Peyer's patch (tissue), 4 donors: ENCODE measurements at places on chromosomes 11 and 22. TPM values are rescaled to one million over a fixed set of nuclear protein-coding genes. Genes with fewer than 3 reads are reported as not detected.

GLYATL1 gene
- total RNA-seq, result not detected

CASP5 gene
- 27.5 TPM for total RNA-seq

RTN4RL2 gene
- total RNA-seq, result 1.2 TPM

CYB561A3 gene
- 80.0 TPM for total RNA-seq

DDI1 gene
- total RNA-seq, result not detected

TRIM49D2 gene
- total RNA-seq, result not detected

MS4A4E gene
- total RNA-seq, result 11.6 TPM

ELMOD1 gene
- total RNA-seq, result not detected

LIF gene
- 7.4 TPM for total RNA-seq

CDON gene
- total RNA-seq, result 5.0 TPM

KCNJ11 gene
- 6.0 TPM for total RNA-seq

LMO2 gene
- total RNA-seq, result 5.1 TPM

DDX25 gene
- total RNA-seq, result not detected

MRPL11 gene
- 33.0 TPM for total RNA-seq

OR2D2 gene
- not detected for total RNA-seq

P2RX6 gene
- not detected for total RNA-seq

KCNQ1 gene
- total RNA-seq, result 66.4 TPM

OR52H1 gene
- total RNA-seq, result not detected

SVIP gene
- 9.5 TPM for total RNA-seq

GRCh38 chr11:35260342-35260985 is 121.5 kb downstream of the CD44 start:
- DNase-seq, result no peak

DNA sequence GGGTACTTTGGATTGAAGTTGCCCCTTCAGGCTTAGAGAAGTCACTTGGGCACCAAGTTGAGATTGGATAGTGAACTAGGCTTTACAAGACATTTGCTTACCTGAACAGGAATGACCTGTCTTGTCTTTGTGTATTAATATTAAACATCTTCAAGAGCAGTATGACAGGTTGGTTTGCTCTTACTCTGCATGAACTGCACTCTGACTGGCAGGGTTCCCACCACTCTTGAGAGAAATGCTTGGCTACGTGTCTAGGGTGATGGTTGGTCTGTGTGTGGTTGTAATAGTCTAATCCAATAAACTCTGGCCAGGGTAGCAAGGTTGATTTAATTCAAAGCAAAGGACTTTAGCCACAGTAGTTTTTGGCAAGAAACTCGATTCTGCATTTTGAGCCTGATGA is 20.1 kb upstream of the SPTBN2 start:
- DNase-seq, result no peak

- DNase-seq, result no peak
These were observed 9.0 kb downstream of the FAM118A start for GRCh38 chr22:45318558-45319323.

- DNase-seq, result no peak
These were observed 3.6 kb downstream of the HPS4 start for GRCh38 chr22:26479792-26480610.

GRCh38 chr11:8138526-8138925 is 30.3 kb downstream of the RIC3 start:
- DNase-seq, result no peak

GRCh38 chr11:842370-843002 is at the start of the genes POLR2L and TSPAN4:
Gene POLR2L (minus strand): TSS chr11:842529. CDS start chr11:842508, 21 bp downstream.
Gene TSPAN4 (plus strand): TSS chr11:842852. CDS start chr11:850305, 7,453 bp downstream.
- DNase-seq, result peak; percentile 94

GRCh38 chr11:133937468-133937867 is 19.3 kb downstream of the IGSF9B start:
- no peak for DNase-seq

GRCh38 chr22:37018815-37019308 is 385 bp downstream of the TST start:
- peak; percentile 80 for DNase-seq

DNA sequence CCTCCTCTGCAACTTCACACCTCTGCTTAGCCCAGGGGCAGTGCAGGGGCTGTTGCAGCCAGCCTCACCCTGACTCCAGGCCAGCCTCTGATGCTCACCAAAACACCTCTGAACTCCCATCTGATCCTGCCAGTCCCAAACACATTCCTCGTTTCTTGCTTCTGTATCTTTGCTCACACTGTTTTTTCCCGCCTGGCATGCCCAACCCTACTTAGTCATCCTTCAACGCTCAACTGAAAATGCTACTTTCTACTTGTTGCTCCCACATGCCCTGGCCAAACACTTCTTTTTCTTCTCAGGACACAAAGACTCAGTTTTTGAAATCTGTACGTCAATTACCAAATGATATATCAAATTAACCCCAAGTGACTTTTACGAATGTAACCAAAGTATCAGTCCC is 140.8 kb upstream of the ZBED5 start:
- no peak for DNase-seq

- no peak for DNase-seq
These were observed 503.2 kb upstream of the B3GAT1 start for GRCh38 chr11:134915212-134915611.

DNA sequence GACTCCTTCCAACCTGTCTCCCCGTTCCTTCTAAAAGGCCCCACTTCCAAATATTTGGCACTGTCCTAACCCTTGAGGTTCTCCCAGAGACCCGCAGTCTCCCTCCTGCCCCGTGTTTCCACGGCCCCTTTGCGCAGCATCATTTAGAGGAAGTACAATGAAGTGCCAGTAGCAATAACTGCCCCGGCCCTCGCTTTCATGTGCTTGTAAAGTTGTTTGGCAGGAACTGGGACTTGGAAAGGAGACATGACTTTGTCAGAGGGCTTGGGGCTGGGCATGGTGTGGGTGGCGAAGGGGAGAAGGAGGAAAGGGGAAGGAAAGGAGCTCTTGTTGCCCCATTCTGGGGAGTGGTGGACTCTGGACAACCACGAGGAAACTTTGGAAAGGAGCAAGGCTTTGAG is 2.6 kb downstream of the CD44 start:
- peak; percentile 64 for DNase-seq

DNA sequence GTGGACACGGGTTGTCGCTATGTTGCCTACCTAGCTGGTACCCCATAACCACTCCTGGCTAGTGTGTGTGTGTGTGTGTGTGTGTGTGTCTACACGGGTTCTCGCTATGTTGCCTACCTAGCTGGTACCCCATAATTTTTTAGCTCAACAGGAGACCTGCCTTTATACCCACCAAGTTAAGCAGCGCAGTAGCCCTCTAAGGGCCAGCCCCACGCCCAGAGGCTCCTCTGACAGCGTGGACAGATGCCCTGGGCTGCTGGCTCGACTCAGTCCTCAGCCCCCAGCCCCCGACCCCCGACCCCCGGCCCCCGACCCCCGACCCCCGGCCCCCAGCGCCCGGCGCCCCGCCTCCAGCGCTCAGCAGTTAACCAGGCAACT is 351 bp upstream of the AKIP1 start:
- DNase-seq, result no peak

GRCh38 chr11:660681-661444 is 23.8 kb downstream of the DRD4 start:
- no peak for DNase-seq

- DNase-seq, result no peak
These were observed 86.0 kb upstream of the IZUMO1R start for GRCh38 chr11:94218372-94218771.

- no peak for DNase-seq
These were observed 6.4 kb downstream of the CDCA5 start for GRCh38 chr11:65077451-65077850.

GRCh38 chr11:123454060-123454651 is 24.1 kb downstream of the GRAMD1B start:
- peak; percentile 58 for DNase-seq

- DNase-seq, result no peak
These were observed 1.0 kb downstream of the LYVE1 start for GRCh38 chr11:10567446-10567845.

DNA sequence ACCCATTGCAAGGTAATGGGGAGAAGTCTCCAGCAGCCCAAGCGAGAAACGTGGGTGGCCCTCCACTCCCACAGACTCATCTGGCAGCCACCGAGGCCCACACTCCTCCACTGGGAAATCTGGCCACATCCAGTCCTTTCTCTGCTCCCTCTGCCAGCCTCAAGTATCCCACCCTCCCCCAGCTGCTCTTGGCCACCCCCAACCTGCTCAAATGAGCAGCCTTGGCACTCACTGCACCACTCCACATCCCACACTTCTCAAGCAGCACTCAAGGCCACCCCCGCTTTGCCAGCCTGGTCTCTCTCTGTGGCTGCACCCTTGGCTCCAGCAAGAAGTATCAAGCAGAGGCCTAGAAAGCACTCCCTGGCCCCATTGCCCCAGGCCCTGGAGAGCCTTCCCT is 28.2 kb downstream of the SLC22A12 start:
- no peak for DNase-seq

- DNase-seq, result no peak
These were observed 4.8 kb downstream of the CLCF1 start for GRCh38 chr11:67368621-67369020.

GRCh38 chr11:126607776-126608541 is 252.5 kb downstream of the ST3GAL4 start:
- DNase-seq, result no peak

DNA sequence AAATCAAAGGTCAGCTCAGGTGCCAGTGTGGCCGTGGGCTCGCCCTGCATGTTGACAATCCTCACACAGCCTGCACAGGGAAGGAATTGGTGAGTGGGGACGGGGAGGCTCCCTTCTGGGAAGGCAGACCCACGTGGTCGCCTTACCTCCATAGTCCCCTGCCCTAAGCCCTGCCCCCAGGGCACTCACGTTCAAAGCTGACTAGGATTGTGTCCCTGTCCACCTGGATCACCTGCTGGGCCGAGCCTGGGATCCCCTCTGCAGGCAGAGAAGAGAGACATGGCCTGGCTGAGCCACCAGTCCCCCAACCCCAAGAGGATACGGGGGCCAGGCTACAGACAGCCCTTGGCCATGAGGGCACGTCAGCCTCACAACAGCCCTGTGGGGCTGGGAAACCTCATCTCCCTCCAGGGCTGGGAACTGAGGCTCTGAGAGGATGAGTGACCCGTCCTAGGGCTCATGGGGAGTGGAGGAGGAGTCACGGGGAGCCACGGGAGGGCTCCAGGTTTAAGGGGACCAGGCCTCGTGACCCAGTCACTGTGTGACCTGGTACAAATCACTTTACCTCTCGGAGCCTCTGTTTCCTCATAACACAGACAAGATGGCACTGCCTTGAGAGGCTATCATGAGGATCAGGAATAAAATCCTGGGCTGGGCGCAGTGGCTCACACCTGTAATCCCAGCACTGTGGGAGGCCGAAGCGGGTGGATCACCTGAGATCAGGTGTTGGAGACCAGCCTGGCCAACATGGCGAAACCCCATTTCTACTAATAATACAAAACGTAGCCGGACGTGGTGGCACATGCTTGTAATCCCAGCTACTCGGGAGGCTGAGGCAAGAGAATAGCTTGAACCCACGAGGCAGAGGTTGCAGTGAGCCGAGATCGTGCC is 12.1 kb upstream of the SF1 start:
- DNase-seq, result no peak

GRCh38 chr11:65781962-65782815 is 1.4 kb upstream of the AP5B1 start:
- peak; percentile 48 for DNase-seq

DNA sequence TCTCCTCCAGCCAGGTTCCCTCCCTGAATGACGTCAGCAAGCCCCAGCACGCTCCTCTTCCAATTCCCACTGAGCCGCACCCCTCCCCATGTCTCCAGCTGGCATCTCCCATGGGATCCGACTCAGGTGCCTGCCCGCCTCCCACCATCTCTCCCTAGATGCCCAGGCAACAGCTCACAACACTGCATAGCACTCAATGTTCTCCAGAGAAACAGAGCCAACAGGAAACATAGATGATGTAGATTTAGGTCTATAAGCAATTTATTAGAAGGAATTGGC is 532.3 kb downstream of the BRD1 start:
- no peak for DNase-seq

DNA sequence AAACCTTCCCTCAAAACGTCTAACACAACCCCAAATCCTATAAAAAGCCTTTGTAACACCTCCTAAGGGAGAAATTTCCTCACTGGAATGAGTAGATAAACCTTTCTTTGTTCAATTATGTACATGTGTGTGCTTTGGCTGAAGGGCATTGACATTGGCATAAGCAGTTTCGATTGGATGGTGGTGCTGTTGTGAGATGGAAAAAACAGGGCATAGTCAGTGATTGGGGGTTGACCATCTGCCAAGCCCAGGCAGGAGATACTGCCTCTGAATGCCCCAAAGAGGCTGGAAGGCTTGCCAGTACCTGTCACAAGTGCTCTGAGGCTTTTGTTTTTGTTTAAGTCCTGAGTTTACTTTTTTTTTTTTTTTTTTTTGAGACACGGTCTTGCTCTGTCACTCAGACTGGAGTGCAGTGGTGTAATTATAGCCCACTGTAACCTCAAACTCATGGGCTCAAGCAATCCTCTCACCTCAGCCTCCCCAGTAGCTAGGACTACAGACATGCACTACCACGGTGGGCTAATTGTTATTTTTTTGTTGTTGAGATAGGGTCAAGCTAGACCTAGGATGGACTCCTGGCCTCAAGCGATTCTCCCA is 1.2 kb upstream of the CCDC117 start:
- DNase-seq, result no peak

- no peak for DNase-seq
These were observed 78.5 kb downstream of the TMEM135 start for GRCh38 chr11:87116185-87116584.

- peak; percentile 6 for DNase-seq
These were observed 14.9 kb downstream of the ZNF74 start for GRCh38 chr22:20408891-20409290.

DNA sequence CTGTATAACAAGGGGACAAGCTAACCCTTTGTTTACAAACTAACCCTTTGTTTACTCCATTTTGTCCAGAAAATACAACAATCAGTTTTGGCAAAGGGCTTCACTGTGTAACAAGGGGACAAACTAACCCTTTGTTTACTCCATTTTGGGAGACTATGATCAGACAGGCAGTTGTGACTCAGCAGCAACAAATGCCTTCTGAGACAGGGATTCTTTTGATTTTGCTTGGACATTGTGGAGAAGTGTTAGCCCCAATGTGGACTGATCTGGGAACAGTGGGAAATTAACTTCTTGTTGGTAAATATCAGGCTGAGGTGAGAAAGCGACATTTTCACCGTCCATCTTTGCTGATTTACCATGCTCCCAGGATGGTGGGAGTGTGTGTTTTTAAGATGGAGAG is 983 bp downstream of the EHF start:
- DNase-seq, result no peak

DNA sequence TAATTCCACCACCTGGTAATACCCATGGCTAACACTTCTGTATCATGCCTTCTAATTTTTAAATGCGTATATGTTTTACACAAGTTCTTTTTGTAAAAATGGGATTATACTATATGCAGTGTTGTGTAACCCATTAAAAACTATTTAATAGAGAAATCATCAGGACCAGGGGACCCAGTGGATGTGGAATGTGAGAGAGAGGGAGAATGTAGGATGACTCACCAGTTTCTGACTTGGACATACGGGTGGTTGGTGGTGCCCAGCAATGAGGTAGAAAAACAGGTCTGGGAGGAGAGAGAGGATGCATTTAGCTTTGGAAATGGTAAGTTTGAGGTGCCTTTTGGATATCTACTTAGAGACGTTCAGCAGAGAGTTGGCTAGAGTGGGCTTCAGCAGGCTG is 112.0 kb upstream of the TBCEL start:
- no peak for DNase-seq

- no peak for DNase-seq
These were observed 7.8 kb upstream of the NAA40 start for GRCh38 chr11:63931045-63931444.
